ENCODE measurements at places on chromosomes 1 and 21. TPM values are rescaled to one million over a fixed set of nuclear protein-coding genes. Genes with fewer than 3 reads are reported as not detected.

Gene PTCH2
- under 0.01 TPM for total RNA-seq

Gene PKP1
- total RNA-seq, result under 0.01 TPM

Gene PSMA5
- total RNA-seq, result 34.6 TPM

Gene FMO3
- 0.67 TPM for total RNA-seq

Gene ATF6
- 14.9 TPM for total RNA-seq

Gene OR2AK2
- total RNA-seq, result not detected

Gene PCP4
- total RNA-seq, result not detected

Gene LRRC71
- total RNA-seq, result 0.15 TPM

Gene SPATA21
- total RNA-seq, result not detected

Gene LRRC38
- not detected for total RNA-seq

Gene PDC
- total RNA-seq, result not detected

Gene TMED5
- total RNA-seq, result 56.0 TPM

Gene PRDM16
- total RNA-seq, result 0.45 TPM
